CD4-positive, alpha-beta T cell treated with Interleukin-21 for 1 hour (primary cell): ENCODE measurements at places on chromosomes 5 and 9.

GRCh38 chr9:132826621-132827365 lies 51.3 kb downstream of the AK8 start:
- no peak for DNase-seq

- DNase-seq, result no peak
These were observed 114.8 kb downstream of the TLE4 start for GRCh38 chr9:79686381-79687130.

DNA sequence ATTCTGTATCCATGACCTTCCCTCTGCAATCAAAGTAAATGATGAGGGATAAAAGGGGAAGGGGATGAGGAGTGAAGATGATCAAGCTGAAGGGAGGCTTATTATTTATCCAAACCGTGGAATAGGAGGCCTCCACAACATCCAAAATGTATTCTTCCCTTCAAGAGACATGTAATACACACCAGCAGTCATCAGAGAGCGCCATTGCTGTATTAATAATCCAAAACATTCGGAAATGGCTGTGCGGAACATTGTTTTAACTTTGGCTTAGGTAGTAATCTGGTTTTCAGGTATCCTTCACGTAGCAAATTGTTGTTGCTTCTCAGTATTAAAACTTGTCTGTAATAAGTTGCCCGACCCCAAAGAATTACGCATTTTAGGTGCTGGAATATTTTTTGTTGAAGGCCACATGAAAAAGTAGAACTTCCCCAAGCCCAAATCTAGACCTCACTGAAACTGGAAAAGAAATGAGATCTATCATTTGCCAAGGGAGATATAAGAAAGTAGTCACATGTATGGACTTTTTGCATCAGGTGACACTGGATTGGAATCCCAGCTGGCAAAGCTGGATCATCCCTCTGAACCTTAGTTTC lies 2.6 kb upstream of the BOD1 start:
- DNase-seq, result peak; percentile 75

GRCh38 chr5:37893434-37894134 lies 53.7 kb upstream of the GDNF start:
- no peak for DNase-seq

GRCh38 chr9:91724068-91724440 lies 226.0 kb downstream of the ROR2 start:
- no peak for DNase-seq

DNA sequence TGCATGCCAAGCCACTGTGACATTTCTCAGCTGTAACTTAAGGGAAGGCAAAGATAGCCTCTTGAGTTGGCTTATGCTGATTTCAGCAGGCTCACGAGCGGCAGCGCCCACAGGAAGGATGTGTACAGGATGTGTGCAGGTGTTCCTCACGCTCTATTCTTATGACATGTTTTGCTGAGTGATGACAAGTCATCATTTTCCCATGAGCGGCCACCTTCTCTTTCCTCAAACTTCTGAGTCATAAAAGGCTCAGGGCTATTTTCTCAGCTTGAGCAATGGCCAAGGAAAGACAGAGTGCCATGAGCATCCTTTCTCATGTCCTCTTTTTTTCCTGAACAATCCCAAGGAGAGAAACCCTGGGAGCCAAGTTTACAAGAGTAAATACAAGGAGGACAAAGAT lies 365.9 kb downstream of the PLK2 start:
- no peak for DNase-seq

GRCh38 chr5:14834062-14834461 lies 37.5 kb downstream of the ANKH start:
- no peak for DNase-seq

DNA sequence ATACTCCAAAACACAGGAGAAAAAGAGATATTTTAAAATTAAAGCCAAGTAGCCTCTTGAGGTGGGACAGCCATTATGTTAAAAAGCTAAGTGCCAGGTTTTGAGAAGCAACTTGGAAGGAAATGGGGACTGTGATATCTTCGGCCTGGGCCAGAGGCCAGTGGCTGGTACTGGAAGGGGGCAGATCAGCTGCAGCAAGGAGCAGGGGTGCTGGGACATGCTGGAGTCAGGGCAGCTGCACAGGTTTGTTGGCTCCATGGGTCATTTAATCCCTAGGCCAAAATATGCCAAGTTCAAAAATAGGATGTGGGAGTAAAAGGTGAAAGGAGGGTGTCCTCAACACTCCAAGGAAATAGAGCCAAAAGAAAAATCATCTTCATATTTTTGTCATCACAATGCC lies 30.0 kb downstream of the ADRB2 start:
- DNase-seq, result no peak

GRCh38 chr9:76902395-76902794 lies 3.5 kb downstream of the PRUNE2 start:
- DNase-seq, result no peak

DNA sequence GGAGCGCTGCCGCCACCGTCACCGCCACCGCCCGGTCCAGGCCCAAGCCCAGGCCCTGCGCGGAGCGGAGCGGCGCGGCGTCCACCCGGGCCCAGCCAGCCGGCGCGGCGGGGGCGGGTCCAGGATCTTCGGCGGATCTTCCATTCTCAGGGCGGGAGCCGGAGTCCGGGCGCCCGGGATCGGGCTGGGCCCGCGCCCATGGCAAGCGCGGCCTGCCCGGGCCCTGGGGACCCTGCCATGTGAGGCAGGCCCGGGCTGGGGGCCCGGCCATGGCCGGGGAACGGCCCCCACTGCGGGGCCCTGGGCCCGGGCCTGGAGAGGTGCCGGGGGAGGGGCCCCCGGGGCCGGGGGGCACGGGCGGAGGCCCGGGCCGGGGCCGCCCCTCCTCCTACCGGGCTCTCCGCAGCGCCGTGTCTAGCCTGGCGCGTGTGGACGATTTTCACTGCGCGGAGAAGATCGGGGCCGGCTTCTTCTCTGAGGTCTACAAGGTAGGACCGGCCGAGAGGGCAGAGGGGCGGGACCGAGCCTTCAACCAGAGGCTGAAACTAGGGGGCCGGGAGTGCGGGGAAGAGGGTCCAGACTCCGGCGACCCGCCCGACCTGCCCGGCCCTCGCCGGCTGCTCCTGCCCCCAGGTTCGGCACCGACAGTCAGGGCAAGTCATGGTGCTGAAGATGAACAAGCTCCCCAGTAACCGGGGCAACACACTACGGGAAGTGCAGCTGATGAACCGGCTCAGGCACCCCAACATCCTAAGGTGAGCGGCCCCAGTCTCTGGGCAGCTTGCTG lies 482 bp downstream of the TESK1 start:
- peak; percentile 25 for DNase-seq

- peak; percentile 8 for DNase-seq
These were observed 25.7 kb downstream of the SYK start for GRCh38 chr9:90827181-90827871.

GRCh38 chr9:7640231-7640630 lies 159.3 kb downstream of the DMAC1 start:
- no peak for DNase-seq

DNA sequence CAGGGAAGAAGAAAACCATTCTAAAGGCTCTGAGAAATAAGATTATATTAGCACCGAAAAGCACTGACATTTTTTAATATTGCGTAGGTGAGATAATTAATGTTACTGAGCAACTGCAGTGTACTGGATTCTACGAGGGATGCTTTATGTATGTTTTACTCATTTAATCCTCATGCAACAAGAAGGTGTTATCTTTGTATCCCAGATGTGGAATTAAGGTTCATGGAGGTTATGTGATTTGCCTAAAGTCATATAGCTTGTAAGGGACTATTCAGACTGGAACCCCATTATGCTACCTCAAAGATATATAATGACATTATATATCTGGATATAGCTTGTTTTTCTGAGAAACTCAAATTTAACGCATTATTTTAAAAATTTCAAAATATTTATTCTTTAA lies 2.5 kb downstream of the FBXO4 start:
- no peak for DNase-seq

DNA sequence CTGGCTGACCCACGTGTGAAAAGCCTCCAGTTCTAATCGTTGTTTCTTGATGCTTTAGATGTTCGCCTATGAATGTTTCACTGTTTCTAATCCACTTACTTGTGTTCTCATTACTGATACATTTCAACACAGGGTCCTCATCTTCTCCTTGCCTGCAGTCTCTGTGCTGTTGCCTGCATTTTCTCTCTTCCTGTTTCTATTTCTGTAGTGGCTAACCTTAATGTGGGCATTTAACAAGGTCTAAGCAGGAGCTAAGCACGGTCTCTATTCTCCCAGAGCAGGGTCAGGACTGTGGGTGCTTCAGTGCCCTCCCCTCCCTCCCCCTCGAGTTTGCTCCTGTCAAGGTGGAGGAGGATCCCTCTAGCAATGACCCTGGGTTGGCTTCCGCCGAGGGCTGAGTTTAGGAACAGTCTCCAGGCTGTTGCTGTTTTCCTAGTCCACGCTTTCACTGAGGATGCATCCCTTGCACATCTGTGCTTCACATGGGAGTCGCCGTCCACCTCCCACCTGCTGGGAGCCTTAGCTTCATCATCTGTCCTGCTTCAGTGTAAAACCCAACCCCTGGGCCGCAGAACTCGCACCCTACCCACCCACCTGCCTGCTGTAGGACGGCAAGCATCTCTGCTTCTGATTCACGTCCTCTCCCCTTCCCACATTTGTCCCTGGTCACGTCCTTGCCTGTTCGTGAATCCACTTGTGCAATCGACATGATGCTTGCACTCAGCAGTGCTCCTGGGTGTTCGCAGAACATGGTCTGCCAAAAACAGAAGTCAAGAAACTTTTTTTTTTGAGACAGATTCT lies 2.4 kb upstream of the EXOC3 start:
- no peak for DNase-seq

DNA sequence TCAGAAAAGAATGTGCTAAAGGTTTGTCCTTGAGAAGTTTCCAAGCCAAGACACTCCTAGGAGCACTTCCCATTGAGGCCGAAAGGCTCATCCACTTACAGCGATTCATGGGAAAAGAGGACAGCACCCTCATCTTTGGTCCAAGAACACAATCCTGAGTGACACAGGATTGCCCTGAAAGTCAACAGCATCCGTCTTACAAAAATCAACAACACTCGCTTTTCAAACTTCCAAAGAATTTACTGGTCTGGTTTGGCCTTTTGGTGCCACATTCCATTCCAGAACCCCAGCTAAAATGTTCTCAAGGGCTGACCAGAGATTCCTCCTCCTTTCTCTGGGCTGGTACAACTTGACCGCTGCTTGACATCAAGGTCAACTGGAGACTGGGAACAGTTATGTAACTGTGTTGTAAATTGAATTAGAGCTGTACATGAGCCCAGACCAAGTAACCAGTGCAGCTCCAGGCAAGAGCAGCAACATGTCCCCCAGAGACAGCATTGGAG lies 415.8 kb upstream of the PIK3R1 start:
- DNase-seq, result no peak

GRCh38 chr9:99040911-99041582 lies 63.9 kb upstream of the TGFBR1 start:
- DNase-seq, result peak; percentile 16

DNA sequence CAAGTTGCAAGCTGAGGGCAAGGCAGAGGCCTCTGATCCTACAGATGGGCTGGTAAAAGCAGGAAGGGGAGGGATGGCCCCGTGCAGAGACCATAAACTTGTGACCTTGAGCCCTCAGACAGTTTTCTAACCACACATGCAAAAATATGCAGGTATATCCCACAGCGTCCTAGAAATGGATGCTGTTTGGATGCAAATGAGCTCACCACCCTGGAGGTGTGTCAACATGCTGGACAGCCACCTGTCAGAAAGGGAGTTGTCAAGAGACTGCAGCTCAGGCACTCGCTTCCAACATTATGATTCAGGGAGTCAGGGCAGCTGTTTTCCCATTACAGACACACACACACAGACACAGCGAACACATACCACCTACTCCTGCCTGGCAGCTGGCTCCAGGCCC lies 97.3 kb upstream of the PANK3 start:
- DNase-seq, result no peak

DNA sequence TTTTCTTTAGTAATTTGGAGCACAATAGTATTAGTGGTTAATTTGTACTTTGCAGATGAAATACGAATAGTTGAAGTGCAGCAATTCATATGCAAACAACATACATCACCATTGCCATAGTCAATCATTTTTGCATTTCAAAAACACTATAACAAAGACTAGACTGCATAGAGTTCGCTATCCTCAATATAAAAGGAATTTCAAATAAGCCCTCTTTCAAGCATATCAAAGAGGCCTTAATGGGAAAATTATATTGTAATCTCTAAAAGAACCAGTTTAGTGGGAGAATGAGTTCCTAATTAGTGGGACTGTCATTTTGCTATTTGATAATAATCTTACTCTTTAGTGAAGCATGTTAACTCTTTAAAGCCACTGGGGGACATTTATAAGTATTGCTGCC lies 2302.3 kb upstream of the C9orf72 start:
- no peak for DNase-seq

- no peak for DNase-seq
These were observed 184.0 kb upstream of the IL12B start for GRCh38 chr5:159514229-159514810.

DNA sequence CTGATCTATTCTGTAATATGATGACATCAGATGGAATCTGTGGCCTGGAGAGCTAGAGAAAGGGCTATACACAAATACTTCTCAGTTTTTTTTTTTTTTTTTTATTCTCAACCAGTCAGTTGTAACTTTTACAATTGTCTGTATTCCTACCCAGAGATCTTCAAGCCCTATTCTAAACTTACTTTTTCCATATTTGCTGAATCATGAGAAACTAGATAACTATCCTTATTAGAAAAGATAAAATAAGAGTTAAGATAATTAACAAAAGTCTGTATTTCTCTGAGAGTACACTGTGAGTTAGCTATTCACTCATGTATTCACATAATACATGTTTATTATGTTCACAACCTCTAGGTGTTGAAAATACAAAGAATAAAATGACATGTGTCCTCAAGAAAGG lies 1575.9 kb downstream of the EFNA5 start:
- no peak for DNase-seq

- DNase-seq, result no peak
These were observed 51.4 kb downstream of the EXD3 start for GRCh38 chr9:137371521-137371941.

- no peak for DNase-seq
These were observed 11.3 kb downstream of the WWC1 start for GRCh38 chr5:168302785-168303184.

DNA sequence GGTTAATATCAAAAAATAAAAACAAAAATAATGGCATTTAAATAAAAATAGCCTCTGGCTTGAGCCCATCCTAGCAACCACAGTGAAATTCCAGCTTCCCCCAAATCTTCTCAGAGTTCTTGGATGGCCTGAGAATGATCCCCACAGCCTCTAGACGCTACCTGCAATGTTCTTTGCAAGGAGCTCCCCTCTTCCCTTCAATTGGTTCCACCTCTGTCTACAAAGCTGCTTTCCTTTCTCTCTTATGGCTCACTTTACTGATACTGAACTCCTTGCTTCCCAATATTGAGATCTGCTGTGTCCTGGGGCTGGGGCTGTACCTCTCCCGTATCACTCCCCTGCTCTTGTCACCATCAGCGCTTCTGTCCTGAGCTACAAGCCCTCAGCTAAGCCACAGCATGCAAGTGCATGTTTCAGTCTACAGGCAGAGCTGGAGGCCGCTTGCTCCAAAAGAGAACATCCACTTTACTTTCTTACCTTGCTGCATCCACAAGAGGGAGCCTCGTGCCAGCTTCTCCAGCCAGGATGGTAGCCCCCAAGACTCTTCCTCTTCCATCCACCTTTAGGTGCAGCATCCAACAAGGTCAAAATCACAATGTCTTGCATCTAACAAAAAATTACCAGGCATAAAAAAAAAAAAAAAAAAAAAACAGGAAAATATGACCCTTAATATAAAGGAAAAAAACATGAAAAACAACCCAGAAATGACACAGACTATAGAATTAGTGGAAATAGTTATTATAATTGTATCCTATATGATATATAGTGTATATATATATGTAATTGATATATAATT lies 57.4 kb upstream of the PRSS3 start:
- DNase-seq, result no peak
